Stimulated activated CD8-positive, alpha-beta memory T cell treated with anti-CD3 and anti-CD28 coated beads, Interleukin-12 subunit alpha, Interleukin-12 subunit beta, amount 100 ng/mL, for 1 hour (primary cell): ENCODE measurements at places on chromosomes 16 and 17.
A peak's percentile ranks its signal among the peaks of the same experiment; 100 is the strongest.

DNA sequence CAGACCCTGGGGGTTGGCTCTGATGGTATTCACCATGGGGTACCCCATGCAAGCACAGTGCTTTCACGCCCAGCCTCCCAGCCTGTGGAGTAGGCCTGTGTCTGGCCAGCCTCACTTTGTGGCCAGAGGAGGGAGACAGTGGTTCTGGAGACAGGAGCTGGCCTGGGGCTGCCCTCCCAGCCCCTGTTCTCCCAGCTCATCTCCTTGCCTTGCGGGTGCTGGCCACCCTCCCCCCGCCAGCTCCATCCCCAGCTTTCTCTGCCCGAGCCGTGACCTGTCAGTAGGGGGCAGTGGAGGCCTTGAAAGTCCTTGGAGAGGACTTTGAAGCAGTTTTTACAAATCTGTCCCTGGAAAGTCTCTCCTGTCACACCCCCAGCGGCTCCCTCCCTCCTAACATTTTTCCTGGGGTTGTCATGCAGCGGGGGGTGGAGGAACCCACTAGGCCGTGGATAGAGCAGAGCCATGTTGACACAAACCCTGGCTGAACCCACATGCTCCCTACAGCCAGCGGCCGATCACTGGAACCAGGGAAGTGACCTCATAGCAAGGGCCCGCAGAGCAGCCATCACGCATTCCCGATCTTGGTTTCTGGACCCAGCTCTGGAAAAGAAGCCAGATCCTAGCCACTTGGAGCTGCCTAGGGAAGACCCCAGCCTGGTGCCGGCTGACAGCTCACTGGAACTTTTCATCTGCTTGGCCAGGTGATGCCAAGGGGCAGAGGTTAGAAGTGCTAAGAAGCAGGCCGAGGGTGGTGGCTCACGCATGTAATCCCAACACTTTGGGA lies 289.4 kb downstream of the SEC14L1 start:
- DNase-seq: peak; percentile 74

DNA sequence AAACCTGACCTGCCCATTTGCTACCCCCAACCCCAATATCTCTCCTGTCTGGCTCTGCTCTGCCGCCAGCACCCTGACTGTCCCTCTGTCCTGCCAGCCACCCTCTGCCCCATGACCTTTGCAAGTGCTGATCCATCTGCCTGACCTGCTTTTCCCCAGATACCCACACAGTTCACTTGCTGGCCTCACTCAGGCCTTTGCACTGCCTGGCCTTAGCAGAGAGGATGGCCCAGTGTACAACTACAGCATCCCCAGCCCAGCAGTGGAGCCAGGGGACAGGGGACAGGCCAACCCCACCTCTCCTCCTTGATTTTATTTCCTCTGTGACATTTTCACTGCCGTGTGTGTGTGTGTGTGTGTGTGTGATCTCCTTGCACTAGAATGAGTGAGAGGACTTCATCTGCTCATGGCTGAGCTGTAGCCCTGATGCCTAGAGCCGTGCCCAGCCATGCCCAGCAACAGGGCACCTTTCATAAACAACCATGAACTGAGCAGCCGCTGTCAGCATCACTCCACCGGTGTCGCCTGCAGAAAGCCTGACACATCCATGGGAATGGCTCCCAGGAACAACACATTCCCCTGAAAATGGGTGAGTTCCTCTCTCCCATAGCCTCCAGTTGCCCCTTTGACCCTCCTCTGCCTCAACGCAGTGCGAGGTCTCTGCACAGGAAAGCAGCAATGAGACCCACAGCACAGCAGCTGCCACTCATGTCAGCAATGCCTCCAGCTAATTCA lies 36.0 kb upstream of the RBFOX3 start:
- no peak for DNase-seq

- DNase-seq: no peak
Measured at GRCh38 chr16:11682655-11683096, 14.4 kb downstream of the SNN start.

- DNase-seq: no peak
Measured at GRCh38 chr16:53153130-53153529, 98.3 kb downstream of the CHD9 start.

DNA sequence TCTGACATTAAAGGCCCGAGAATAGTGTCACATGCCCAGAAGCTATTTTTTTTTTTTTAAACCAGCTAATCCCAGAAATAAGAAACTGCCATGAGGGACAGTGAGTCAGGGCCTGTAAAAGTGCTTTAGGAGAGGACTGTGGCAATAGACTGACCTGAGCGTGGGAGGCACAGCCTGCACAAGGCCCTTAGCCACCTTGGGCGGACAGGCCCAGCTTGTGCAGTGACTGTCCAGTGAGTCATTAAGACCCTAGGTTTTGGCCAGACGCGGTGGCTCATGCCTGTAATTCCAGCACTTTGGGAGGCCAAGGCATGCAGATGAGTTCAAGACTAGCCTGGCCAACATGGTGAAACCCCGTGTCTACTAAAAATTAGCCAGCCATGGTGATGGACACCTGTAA lies 343.0 kb upstream of the ZFHX3 start:
- no peak for DNase-seq

DNA sequence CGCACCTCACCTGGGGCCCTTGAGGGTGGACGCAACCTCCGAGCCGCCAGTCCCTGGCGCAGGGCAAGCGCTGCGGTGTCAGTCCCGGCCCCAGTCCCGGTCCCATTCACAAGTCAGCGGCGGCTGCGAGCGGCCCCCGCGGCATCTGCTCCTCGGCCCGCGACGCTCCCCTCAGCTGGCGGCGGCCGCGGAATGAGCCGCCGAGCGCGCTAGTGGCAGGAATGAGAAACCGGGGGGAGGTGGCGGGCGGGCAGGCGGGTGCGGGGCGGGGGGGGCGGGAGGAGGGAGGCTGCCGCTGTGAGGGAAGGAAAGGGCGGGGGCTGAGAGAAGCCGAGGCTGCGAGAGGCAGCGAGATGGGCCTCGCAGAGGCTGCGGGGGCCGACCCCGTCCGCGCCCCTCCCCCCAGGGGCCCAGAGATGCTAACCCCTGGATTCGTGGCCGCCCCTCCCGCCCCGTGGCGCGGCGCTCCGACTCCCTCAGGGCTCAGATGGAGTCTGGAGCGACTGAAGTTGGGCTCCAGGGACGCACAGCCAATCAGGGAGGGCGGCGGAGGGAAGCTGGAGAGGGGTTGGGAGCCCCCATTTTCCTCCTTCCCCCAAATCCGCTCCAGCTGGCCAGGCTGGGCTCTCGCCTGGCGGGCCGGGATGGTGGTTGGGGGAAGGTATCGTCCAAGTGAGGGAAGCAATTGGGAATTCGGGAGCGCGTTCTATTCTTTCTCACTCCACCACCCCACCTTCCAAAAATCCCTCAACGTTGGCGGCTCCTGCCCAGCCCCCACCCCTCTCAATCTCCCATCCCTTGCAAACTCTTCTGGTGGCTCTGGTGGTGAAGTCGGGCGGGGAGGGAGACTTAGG lies at the start of gene CDH11:
Gene CDH11, minus strand, starts transcription at position 194 of the 854 bp plus-strand sequence. CDS start 117,194 bp downstream, outside the sequence.
- DNase-seq: no peak

- no peak for DNase-seq
Measured at GRCh38 chr16:61042737-61043136, 993.5 kb downstream of the CDH8 start.

GRCh38 chr16:46720619-46721018 lies 27.5 kb downstream of the MYLK3 start:
- no peak for DNase-seq

GRCh38 chr16:89596957-89597649 lies 16.3 kb upstream of the DPEP1 start:
- DNase-seq: no peak

DNA sequence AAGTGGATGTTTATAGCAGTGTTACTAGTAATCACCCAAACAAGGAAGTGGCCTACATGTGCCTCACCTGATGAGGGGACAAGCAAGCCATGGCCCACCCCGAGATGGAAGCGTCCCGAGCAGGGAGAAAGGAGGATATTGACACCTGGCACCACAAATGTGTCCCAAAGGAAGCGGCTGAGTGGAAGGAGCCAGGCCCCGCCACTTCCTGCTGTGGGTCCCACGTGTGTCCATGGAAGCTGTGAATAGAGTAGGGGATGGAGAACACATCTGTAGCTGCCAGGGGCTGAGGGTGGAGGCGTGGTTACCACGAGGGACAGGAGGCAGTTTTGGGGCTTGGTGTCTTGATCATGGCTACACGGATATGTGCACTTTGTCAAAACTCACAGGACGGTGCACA lies 49.2 kb downstream of the KCNJ12 start:
- DNase-seq: no peak

DNA sequence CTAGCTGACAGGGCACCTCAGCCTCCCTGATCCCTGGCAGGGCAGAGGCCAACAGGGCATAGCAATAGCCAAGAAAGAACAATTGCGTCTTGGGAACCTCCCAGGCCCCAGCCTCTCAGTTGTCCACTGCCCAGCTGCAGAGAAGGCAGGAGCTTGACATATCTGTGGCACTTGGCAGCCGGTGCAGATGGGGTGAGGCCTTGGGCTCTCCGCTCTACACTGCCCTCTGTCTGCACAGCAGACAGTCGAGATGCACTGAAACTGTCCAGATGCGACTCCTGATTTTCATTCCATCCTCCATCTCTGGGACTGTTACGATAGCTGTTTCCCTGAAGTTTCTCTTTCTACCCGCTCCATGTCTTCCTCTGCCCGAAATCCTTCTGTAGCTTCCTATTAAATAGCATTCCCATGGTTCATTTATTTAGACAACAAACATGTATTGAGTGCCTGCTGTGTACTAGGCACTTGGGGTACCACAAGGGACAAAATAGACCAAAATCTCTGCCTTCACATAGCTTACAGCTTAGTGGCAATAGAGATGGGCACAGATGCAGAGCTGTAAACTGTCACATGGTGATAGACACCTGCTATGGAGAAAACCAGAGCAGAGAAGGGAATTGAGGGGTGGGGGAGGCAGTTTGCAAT lies 3.3 kb downstream of the POLR3E start:
- DNase-seq: peak; percentile 14

GRCh38 chr16:4846503-4846900 lies 586 bp downstream of the GLYR1 start:
- DNase-seq: no peak
